ENCODE measurements at places on chromosomes 4 and X.

GRCh38 chrX:133175605-133176004 lies 42.5 kb downstream of the TFDP3 start:
- no peak for DNase-seq

GRCh38 chr4:41541687-41542094 lies 3.7 kb downstream of the LIMCH1 start:
- peak; percentile 59 for DNase-seq

- no peak for DNase-seq
Observed at GRCh38 chrX:142238536-142238935, 33.4 kb upstream of the MAGEC2 start.

DNA sequence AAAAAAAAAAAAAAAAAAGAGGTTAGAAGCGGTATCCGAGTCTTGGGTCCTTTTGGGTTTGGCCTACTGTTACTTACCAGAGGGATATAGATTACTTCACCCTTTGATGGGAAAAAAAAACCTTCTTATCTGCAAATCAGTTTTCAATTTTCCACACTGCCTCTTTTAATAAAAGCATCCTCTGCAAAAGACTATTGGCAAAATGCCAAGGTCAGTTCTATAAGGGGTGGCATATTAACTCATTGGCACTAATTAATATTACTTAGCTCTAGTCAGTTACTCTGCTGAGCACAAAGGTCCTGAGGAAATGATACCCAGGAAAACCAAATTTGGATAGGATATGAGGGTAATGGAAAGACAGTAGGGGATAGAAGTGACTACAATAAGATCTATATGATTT lies 44.3 kb upstream of the MTMR8 start:
- no peak for DNase-seq

GRCh38 chr4:184680698-184681097 lies 31.2 kb downstream of the PRIMPOL start:
- DNase-seq, result no peak

- DNase-seq, result peak; percentile 73
Observed at GRCh38 chrX:118824173-118824730, 628 bp downstream of the ZCCHC12 start.

GRCh38 chr4:80196922-80197573 lies at the start of gene PRDM8:
TSS of gene PRDM8 (plus strand) at chr4:80197503. CDS start at chr4:80200081, 2,578 bp downstream.
- peak; percentile 64 for DNase-seq

GRCh38 chr4:176548571-176548970 lies 228.8 kb downstream of the SPCS3 start:
- DNase-seq, result no peak

DNA sequence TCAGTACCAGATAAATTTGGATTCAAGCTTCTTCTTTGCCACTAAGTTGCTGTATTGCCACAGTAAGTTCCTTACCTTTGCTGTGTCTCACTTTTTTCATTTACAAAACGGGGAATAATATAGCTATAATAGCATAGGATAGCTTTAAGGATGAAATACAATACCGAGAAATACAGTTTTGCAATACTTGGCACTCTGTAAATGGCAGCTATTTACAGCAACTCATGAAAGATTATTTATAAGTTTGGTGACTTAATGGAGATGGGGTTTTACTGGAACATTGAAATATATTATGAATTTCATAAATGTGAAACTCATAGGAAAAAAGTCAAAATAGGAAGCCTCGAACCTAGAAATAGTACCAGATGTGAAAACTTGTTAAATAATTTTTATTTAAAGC lies 27.6 kb downstream of the ANXA10 start:
- DNase-seq, result no peak

DNA sequence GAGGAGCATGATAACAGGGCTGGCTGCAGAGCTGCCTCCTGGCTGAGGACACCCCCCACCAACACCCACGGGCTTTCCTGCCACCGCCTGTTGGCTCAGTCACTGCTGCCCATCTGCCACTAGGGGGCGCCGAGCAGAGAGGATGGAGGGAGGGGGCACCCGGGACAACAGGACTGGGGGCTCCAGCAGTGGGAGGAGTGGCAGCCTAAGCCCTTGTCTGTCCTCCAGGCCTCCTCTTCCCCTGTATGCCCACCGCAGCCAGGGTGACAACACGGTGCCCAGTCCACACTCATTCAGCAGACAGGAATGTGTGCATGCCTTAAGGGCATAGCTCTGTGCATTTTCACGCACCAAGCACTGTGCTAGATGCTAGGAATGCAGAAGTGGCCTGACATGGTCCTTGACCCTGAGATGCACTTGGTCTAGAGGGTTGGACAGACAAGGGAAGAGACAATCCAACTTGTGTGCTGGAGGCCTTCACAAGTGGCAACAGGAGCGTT lies 149.9 kb downstream of the AMMECR1 start:
- DNase-seq, result peak; percentile 86

DNA sequence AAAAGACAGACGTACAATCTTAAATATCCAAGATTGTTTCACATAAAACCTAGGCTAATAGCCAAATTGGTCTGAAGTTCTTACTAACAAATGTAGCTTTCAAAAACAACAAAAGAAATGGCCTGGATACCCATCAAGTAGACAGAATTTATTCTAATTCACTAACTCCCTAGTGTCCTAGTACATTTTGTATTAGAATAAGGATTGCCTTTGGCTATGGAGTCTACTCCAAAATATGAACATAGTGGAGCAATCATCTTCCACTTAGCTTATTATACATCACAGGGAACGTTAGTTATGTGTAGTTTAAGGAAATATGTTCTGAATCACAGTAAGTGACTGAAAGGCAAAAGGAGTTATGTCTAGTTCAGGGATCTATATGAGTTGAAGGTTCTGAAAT lies 81.7 kb downstream of the MAPK10 start:
- no peak for DNase-seq

- DNase-seq, result no peak
Observed at GRCh38 chr4:7864685-7865084, 75.0 kb downstream of the AFAP1 start.

- no peak for DNase-seq
Observed at GRCh38 chr4:111802191-111802590, 343.1 kb upstream of the FAM241A start.

DNA sequence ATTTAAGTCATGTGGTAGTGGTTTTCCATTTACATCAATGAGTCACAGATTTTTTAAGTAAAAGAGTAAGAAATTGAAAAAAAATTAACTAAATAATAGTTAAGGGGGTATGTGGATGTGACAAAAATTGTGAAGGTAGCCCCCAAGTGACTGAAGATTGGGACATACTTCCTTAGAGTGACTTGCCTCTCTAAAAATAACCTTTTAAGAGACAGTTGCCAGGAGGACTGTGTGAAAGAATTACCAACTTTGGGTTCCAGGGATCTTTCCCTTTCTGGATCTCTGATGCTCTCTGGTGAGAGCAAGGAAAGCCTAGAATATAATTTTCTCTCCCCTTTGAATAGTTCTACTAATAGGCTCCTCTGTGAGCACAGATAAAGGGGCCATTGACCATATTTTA lies 42.7 kb downstream of the NHSL2 start:
- no peak for DNase-seq

DNA sequence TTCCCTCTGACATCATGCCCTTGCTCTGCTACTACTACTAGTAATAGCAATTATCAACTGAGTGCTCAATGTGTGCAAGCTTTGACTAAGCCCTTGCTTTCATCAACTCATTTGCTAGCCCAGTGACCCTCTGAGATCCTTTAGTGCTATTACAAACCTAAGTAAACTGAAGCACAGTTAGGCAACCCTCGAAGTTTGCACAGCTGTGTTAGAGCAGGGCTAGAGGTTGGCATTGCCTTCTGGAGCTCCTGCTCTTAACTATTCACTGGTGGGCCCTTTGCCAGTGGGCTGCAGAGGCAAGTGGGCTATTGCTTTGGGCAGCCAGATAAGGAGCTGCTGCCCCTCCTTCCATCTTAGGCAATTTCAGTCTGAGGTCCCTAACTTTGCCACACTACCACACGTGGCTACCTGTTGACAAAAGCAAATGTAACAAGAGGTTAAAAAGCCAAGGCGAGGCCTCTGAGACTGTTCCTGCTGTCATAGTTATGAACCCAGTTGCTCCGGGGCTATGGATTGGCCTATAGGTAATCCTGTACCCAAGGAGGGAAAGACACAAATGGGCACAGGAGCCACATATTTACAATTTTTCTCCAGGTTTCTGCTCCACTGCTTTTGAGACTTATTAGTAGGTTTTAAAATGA lies 41.5 kb upstream of the ANKRD50 start:
- DNase-seq, result no peak

DNA sequence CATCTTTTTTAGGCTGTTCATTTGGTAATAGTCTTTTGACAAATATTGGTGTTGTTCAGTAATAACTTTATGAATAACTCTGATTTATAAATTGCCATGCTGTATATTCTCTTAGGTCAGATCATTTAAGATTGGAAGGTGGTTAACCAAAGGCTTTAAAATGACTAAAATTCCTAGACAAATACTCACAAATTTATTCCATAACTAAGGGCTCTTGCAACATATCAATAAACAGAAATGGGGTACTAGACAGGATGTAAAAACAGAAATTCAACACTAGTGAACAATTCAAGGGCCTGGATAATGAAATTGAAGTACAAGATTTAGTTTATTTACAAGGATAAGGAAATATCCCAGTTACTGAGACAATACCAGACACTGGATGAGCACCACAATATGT lies 328.6 kb downstream of the PCDH19 start:
- no peak for DNase-seq

- DNase-seq, result no peak
Observed at GRCh38 chrX:136148391-136148790, 1.1 kb downstream of the FHL1 start.

DNA sequence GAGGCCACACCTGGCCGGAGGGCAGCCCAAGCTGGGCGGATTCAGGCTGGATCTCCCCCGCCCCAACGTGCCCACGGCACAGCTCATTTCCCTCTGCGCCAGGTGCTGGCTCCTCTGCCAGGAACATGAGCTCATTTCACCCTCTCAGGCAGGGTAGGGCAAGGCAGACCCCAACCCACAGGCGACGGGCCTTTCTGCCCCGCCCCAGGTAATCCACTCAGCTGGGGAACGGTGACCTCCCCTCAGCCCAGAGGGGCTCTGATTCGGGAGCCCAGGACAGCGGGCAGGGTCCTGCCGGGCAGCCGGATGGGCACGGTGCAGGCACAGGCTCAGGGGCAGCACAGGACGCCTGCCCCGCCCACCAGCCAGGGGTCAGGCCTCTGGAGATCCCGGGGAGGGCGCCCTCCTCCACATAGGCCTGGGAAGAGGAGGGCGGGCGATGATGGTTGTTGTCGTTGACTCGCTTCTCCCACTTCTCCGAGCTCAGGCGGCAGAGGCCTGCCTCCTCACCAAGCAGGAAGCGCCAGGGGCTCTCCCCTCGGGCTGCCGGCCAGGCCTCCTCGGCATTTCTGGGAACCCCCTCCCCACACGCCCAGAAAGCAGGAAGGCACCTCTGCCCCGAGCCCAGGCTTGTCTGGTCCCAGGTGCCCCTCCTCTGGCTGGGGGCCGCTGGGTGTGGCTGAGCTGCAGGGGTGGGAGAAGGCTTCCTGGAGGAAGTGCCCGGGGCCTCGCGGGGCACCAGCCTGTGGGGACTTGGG lies 31.1 kb downstream of the TACC3 start:
- peak; percentile 78 for DNase-seq

GRCh38 chrX:131763674-131764073 lies 219.8 kb downstream of the OR13H1 start:
- no peak for DNase-seq

DNA sequence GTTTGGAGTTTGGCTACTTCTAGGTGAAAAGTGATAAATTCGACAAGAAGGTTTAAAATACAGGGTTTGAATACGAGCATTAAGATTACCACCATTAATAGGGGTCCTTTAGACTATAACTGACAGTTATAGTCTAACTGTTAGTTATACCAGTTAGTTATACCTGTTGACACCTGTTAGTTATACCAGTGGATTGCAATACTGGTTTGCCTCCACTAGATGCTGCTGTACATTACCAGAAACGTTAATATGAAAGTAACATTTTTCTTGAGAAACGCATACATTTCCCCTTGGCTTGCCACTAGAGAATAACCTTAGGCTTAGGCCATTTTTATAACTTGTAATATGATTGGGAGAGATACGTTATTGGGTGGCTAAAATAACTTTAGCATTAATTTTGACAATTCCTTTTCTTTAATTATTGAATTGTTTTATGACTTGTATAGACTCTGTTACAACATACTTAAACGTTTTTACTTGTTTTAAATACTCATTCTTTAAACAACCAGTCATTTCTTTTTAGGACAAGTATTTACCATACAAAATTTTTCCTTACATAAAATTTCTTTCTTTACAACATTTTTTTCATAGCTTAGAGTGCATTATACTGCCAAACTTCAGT lies 911.2 kb downstream of the FSTL5 start:
- no peak for DNase-seq

- no peak for DNase-seq
Observed at GRCh38 chr4:37892641-37893040, 1.8 kb downstream of the TBC1D1 start.

GRCh38 chr4:184028561-184029374 lies 123.7 kb downstream of the STOX2 start:
- no peak for DNase-seq

DNA sequence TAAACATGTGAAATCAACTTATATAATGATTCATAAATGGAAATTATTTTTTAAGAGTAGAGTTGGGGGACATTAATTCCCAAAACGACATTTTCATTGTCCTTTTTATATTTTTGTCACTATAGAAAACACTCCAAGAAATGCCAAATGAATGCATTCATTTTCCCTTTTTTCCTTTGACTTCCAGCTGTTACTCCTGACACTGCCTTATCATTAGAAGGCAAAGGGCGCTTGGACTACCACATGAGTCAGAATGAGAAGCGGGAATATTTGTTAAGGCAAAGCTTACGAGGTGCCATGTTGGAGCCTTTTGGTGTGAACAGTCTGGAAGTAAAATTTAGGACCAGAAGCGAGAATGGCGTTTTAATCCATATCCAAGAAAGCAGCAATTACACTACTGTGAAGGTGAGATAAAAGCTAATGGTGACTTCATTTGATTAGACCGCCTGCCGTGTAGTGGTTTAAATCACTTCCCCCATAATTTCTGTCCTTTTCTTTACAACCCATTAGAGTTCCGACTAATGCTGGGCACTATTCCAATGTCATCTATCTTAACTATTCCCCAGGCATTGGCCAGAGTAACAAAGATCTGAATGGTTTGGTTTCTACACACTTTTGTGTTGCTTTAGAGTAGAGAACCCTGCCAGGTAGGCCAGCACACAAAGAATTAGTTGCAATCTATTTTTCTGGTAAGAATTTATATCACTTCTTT lies 166.7 kb downstream of the FAT4 start:
- DNase-seq, result no peak

- DNase-seq, result no peak
Observed at GRCh38 chr4:183291070-183291469, 29.0 kb downstream of the CLDN22 start.

GRCh38 chr4:69823481-69824186 lies 36.3 kb downstream of the SULT1E1 start:
- DNase-seq, result peak; percentile 73

DNA sequence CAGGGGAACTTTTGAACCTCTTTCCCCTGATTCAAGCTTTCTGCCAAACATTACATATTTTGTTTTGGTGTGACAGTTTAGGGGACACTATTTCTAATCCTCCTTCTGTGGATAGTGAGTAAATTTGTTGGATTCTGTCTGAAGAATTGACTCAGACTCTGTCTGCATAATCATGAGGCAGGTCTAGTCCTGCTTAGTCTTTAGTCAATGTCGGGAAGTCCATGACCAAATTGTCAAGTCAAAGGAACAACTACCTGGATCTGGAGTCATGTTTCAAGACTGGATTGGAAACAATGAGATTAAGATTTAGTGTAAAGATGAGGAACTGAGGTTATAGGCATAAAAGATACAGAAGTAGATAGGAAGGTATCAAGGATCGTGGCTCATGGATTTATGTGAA lies 100.9 kb downstream of the MAGEB17 start:
- DNase-seq, result no peak

GRCh38 chr4:87033902-87034301 lies 99.1 kb downstream of the AFF1 start:
- peak; percentile 81 for DNase-seq

- DNase-seq, result no peak
Observed at GRCh38 chr4:77833126-77833724, 14.1 kb upstream of the CNOT6L start.

Data from endodermal cell (in vitro differentiated cells).